ENCODE measurements at places on chromosomes 7 and 10.

DNA sequence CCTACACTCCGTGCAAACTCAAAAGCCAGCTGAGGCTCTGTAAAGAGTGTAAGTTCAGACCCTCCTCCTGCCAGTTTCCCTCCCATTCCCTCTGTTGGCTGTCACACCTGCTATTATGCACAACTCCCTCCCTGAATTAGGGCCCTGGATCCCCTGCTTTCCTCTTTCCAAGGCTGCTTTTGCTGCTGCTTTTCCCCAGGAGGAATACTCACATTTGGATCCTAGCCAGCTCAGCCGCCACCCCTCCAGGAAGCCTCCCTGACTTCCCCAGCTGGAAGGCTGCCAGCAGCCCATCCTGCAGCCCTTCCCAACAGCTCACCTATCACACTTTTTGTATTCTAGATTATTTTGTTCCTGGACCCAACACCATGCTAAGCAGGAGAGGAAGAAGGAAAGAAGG lies 40.9 kb upstream of the WDR11 start:
- no peak for DNase-seq
- no peaks in the 10 kb centered on the region for H3K4me1 ChIP-seq

GRCh38 chr7:107133396-107133795 lies 35.4 kb upstream of the HBP1 start:
- no peaks in the 10 kb centered on the region for H3K27me3 ChIP-seq
- H3K4me3 ChIP-seq: no peak overlapping the region
- no peak overlapping the region for H3K27ac ChIP-seq
- no peaks in the 10 kb centered on the region for H3K4me1 ChIP-seq
- no peak for DNase-seq
- H3K36me3 ChIP-seq: no peaks in the 10 kb centered on the region

DNA sequence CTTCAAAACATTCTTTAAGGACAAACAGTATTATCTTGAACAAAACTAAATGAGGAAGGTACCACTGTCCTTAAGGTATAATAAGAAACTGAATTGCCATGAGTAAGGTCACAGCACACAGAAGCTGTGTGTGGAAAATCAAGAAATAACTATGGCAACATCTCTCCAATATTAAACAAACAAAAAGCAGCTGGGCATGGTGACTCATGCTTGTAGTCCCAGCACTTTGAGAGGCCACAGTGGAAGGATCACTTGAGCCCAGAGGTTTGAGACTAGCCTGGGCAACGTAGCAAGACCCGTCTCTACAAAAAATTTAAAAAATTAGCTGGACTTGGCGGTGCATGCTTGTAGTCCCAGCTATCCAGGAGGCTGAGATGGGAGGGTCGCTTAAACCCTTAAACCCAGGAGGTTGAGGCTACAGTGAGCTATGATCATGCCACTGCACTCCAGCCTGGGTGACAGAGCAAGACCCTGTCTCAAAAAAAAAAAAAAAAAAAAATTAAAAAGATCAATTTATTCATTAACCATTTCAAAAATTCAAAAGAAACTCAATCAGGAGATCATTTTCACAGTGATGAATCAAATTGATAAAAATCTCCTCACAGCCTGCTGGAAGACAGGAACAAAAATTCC lies 195.4 kb downstream of the SKIDA1 start:
- no peak overlapping the region for H3K27ac ChIP-seq
- peaks cover 7% of the 10 kb centered on the region for H3K27me3 ChIP-seq
- DNase-seq: no peak
- H3K4me3 ChIP-seq: no peak overlapping the region

GRCh38 chr7:154915600-154915999 lies 87.3 kb downstream of the PAXIP1 start:
- no peak overlapping the region for H3K4me3 ChIP-seq
- H3K4me1 ChIP-seq: peaks cover 6% of the 10 kb centered on the region
- H3K27ac ChIP-seq: no peak overlapping the region
- no peak for DNase-seq
- H3K36me3 ChIP-seq: no peaks in the 10 kb centered on the region
- peaks cover 10% of the 10 kb centered on the region for H3K27me3 ChIP-seq

GRCh38 chr7:107035446-107035845 lies 9.1 kb upstream of the PRKAR2B start:
- H3K27me3 ChIP-seq: peaks cover 11% of the 10 kb centered on the region
- no peak for DNase-seq
- H3K4me3 ChIP-seq: no peak overlapping the region
- no peaks in the 10 kb centered on the region for H3K36me3 ChIP-seq
- no peak overlapping the region for H3K27ac ChIP-seq
- no peaks in the 10 kb centered on the region for H3K4me1 ChIP-seq

GRCh38 chr7:47342296-47343060 lies 239.4 kb downstream of the TNS3 start:
- no peak overlapping the region for H3K27ac ChIP-seq
- no peaks in the 10 kb centered on the region for H3K36me3 ChIP-seq
- H3K27me3 ChIP-seq: no peaks in the 10 kb centered on the region
- no peak for DNase-seq
- no peaks in the 10 kb centered on the region for H3K4me1 ChIP-seq

DNA sequence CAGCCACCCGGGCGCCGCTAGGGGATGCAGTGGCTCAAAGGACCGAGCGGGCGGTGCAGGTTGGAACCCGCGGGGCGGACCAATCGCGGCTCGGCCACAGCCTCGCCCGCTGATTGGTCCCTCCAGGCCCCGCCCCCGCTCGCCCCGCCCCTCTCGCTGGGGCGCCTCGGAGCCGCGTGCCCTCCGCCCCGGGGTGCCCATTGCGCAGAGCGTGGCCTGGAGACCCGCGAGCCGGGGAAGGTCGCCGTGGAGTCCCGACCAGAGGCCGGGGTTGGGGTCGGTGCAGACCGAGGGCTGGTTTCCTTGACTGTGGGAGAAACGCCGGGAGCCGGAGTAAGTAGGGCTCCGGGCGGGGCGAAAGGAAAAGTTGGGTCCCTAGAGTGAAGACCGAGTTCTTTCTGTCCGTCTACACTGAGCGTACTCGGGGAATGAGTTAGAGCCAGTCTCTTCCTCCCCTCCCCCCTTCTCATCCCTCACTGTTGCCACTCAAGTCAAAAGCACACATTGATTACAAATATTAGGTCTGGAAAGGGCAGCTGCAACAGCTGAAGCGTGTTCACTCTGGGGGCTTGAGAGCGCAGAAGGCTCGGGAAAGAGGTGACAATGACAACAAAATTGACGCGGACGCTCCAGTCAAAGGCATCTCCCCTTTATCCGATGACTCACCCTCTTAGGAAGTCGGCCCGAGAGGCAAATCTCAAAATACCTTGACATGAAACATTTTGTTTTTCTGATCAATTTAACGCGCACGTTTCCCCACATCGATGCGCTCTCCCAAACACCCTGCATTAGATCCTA lies 843 bp upstream of the GATA3 start:
- H3K4me3 ChIP-seq: peak overlapping the region; percentile 98
- peak; percentile 81 for DNase-seq
- peak overlapping the region; percentile 100 for H3K27ac ChIP-seq
- peaks cover 60% of the 10 kb centered on the region for H3K36me3 ChIP-seq
- H3K27me3 ChIP-seq: peaks cover 26% of the 10 kb centered on the region

DNA sequence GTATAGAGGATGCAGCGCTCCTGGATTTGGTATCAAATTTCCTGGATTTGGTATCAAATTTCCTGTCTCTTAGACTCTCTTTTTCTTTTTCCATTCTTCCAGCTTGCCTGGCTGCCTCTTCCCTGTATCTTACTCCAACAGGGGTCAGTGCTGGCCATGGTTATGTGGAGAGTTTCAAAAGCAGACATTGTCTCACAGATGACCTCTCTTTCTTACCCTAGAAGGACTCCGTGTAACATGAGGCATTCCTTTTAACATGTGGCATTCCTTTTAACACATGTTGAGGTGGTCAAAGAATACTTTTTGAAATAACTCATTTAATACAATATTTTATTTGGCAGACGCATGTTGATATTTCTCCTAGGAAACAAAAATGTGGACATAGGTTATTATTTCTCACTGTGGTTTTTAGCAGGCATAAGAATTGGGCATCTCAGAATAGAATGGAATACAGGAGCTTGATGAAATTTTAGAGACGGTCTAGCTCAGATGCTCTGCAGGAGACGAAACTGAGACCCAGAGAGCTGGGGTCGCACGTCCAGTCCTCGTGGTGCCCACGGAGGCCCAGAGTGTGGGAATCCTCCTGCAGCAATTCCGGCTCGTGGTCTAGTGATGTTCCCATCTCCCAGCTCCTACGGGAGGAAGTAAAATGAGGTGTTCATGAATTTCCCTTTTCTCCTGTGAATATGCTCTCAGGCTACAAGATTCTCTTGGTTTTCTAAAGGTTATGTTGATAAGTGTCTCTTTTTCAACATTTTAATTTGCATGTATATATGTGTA lies 59.6 kb upstream of the PITRM1 start:
- H3K27ac ChIP-seq: no peak overlapping the region
- H3K4me1 ChIP-seq: peaks cover 13% of the 10 kb centered on the region
- DNase-seq: no peak
- H3K27me3 ChIP-seq: peaks cover 14% of the 10 kb centered on the region
- H3K36me3 ChIP-seq: no peaks in the 10 kb centered on the region
- no peak overlapping the region for H3K4me3 ChIP-seq

- no peak for DNase-seq
- H3K36me3 ChIP-seq: no peaks in the 10 kb centered on the region
- H3K27me3 ChIP-seq: peaks cover 49% of the 10 kb centered on the region
- H3K4me1 ChIP-seq: no peaks in the 10 kb centered on the region
- H3K4me3 ChIP-seq: no peak overlapping the region
These were observed 35.9 kb upstream of the SLF2 start for GRCh38 chr10:100876585-100877460.

DNA sequence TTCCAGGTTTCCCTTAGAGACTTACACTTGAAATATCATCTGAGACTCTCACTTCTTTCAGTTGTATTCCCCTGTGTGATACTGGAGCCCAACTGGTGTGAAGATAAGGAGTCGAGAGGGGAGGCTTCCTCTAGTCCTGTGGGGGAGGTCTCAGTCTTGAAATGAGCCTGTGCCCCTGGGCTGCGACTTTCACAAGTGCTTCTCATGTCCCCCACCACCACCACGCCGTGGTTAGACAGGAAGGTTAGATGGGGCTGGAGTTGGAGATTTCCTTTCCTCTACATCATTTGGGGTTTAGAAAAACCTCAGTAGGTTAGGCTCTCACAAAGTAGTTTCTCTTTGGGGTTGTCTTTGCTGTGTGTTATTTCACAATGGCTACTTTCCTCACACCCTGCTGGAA lies 25.6 kb upstream of the MKX start:
- H3K4me3 ChIP-seq: no peak overlapping the region
- no peaks in the 10 kb centered on the region for H3K36me3 ChIP-seq
- H3K27ac ChIP-seq: no peak overlapping the region
- peaks cover 64% of the 10 kb centered on the region for H3K27me3 ChIP-seq

Measured in central memory CD8-positive, alpha-beta T cell (primary cell).